NCI-H187 (cell line): ENCODE measurements at places on chromosomes 16 and 17.
A peak's percentile ranks its signal among the peaks of the same experiment; 100 is the strongest.

- DNase-seq, result peak; percentile 53
These were observed 7.3 kb downstream of the ARHGAP27 start for GRCh38 chr17:45425125-45425983.

DNA sequence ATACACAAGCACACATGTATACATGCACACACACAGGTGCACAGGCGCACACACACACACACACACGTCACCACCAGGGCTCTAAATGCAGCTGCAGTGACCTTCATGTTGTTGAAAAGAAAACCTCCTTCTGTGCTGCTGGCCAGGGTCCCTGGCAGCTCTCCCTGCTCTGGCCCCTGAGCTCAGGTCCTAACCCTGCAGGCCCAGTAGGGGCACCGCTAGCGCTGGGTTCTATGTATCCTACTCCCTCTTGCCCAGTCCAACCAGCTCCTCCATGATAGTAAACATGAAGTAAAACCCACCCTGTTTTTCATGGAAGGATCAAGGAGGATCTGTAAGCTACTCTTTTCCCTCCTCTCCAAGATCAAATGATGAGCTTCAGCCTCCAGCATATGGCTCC is 172.8 kb downstream of the RBFOX3 start:
- no peak for DNase-seq

- DNase-seq, result no peak
These were observed 727 bp upstream of the MBTPS1 start for GRCh38 chr16:84117494-84117843.

GRCh38 chr17:42142371-42142896 is 12.4 kb downstream of the RAB5C start:
- no peak for DNase-seq

- DNase-seq, result no peak
These were observed 30.3 kb downstream of the DBNDD1 start for GRCh38 chr16:89988951-89989350.

DNA sequence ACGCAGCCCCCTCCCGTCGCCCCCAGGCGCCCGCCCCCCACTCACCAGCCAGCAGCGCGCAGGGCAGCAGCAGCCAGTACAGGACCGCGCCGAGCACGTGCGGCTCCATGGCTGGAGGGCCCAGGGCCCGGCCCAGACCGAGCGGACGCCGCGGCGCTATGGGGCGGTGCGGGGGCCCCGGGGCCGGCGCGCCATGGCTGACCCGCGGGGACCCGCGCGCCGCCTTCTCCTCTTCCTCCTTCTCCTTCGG is 239 bp downstream of the PIEZO1 start:
- DNase-seq, result no peak

DNA sequence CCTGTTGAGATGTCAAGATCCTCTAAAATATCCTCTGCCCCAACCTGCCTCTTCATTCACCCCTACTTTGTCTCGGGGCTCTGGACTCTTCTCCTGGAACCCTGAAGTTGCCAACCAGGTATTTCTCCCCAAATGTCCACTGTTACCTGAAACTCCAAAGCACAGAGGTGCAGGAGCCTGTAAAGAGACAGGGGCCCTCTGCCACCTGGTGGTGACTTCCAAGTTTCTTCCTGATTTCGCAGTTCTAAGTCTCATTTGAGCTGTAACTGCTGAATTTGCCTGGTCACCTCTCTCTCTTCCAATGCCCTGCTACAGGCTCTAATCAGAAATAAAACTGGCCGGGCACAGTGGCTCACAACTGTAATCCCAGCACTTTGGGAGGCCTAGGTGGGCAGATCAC is 77.1 kb upstream of the RCVRN start:
- no peak for DNase-seq

GRCh38 chr16:59566446-59566845 is 832.3 kb upstream of the GOT2 start:
- DNase-seq, result no peak

DNA sequence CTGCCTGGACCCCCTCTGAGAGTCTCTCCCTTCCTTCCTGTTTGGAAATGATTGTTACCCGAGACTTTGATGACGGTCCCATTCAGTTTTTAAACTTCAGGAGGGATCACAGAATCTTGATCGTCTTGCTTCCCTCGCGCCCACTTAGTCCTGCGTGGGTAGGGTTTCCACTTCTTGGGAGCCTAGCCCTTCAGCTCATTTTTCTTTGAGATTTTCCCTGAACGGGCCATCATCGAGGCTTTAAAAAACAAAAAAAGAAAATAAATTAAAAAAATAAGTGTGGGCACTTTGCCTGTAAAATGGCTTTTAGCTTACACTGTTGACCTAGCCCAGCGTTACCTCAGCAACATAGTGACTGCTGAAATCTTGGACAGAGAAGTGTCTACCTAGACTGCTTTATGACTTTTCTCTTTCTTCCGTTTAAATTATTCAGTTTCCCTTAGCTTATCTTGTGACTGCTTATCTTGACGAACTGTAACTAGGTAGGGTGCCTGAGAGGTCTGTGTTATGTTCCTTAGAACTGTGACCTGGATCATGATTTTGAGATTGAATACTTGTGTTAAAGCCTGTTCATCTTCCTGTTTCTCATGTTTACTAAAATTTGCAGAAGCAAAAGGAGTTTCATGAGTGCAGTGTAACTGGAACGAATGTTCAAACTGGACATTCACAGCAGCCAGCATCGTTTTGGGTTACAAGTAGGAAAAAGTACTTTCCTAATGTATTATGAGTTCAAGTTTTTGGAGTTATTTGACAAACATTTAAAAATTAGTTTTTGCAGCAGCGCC is 874 bp downstream of the WWP2 start:
- no peak for DNase-seq

DNA sequence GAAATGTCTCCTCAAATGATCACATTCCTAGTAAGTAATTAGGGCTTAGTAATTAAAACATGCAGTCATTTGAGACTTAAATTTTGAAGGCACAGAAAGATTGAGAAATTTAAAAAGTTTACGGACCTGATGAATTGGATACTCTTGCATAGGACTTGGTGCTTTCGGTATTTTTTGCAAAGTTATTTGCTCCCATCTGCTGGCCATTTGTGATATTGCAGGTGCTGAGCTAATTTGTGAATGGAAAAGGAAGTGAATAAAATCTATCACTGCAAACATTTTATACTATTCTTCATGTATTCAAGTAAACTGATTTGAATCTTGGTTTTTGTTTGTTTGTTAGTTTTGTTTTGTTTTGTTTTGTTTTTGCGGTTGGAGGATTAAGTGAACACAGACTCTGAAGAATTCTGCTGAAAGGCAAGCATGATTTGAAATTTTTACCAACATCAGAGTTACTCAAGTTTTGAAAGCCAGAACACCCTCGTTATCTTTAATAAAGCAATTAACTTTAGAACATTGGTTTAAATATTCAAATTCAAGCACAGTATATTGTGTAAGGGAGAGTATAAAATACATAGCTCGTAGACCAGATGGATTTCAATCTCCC is 689.5 kb upstream of the RBFOX1 start:
- DNase-seq, result no peak
